Suppressor macrophage treated with lipopolysaccharide for 4 hours (primary cell): ENCODE measurements at places on chromosomes 7 and 10.
A peak's percentile ranks its signal among the peaks of the same experiment; 100 is the strongest.

DNA sequence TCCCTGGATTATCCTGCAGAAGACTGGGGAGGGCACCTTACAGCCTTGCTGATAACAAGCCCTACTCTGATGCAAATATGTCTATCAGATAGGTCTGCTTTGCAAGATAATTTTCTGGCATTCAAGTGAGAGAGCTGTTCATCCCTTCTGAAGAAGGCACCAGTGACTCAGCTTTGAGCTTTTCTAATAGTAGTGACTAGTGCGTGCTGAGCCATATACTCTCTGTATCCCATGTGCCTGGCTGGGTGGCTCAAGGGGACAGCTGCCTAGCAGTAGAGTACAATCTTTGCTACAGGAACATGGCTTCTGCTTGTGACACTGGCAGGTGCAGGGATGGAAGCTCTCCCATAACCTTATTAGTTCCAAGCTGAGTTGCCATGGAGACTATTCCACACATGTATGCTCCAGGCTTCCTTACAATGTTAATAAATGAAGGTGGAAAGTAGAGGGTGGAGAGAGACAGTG lies 35.0 kb upstream of the ABCB4 start:
- no peak for DNase-seq

DNA sequence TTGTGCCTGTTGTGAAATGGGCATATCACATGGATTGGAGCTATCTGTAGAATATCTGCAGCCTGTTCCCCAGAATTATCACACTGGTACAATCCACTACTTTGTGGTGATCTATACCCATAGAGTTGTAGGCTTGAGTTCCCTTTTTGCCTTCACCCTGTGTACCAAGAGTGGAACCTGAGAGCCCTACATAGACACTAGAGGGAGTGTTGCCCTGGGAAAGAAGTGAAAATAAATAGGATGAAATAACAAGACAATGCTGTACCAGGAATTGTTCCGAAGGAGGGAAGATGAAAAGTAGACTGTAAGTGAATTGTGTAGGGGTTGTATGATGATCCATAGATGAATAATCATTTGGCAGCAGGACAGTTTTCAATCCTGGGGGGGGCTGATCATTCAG lies 9.0 kb downstream of the SORCS3 start:
- DNase-seq, result no peak

- DNase-seq, result peak; percentile 76
Measured at GRCh38 chr10:124494046-124494807, 32.6 kb downstream of the LHPP start.

- peak; percentile 96 for DNase-seq
Measured at GRCh38 chr7:12584930-12585329, 14.4 kb downstream of the SCIN start.

DNA sequence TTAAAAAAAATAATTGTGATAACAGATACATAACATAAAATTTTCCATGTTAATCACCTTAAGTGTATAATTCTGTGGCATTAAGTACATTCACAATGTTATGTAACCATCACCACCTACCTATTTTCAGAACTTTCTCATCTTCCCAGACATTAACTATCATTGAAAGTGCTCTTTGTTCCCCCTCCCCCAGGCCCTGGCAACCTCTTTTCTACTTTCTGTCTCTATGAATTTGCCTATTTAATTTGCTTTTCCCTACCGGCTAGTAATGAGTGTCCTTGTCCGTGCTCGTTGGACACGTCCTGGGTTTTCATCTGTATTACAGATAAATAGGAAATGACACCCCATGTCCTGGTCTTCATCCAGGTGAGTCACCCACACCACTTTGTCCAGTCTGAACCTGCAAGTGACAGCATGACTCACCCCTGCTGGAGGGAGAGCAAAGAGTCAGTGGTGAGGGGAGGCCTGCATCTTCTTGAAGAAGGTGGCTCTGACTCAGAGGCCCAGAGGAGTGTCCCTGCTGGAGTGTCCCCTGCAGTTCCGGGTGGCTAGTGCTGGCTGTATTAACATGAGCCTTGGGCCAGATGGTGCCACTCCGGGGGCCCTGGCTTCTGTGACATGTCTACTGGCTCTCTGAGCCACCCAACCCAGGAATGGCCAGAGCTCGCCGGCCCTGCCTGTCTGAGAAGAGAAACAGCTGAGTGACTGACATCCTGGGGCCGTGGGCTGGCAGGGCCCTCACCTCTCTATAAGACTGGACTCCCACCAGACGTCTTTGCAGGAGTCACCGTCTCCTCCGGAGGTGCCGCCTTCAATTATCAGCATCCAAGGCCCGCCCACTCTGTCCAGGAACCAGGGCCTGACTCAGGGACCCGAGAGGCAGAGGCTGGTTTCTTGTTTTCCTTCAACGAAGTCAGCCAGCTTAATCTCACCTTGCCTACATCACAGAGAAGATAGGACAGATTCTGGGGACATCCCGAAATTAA lies 503.2 kb upstream of the MKI67 start:
- no peak for DNase-seq

DNA sequence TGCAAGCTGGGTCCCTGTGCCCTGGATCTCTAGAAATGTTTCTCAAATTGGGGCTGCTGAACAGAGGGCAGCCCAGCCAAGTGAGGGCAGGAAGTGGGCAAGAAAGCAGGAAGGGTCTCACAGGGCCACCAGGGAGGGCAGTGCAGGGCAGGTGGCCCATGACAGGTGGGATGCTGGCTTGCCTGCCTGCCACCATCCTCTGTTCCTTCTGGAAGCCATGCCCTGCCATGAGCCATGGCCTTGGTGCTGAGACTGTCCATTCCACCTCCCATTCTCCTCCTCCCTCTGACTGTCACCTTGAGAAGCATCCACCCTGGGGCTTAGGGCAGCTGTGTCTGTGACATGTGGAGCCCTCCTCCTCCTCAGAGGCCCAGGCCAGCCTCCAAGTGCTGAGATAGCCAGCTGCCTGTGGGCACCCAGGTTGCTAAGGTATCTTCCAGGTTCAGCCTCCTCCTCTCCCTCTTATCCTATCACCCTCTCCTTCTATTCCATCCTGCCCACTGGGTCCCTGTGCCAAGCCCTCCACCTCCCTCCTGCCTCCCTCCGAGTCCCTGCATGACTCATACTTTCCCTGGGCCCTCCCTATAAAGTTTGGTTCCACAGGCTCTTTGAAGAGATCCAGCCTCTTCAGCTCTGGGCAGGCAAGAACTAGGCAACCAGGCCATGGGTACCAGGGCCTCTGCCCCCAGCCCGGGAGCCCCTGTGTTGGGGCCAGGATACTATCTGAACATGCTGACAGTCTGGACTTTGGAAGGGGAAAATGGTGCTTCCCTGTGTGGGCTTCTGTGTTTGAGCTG lies 1.3 kb downstream of the VSIR start:
- peak; percentile 51 for DNase-seq

DNA sequence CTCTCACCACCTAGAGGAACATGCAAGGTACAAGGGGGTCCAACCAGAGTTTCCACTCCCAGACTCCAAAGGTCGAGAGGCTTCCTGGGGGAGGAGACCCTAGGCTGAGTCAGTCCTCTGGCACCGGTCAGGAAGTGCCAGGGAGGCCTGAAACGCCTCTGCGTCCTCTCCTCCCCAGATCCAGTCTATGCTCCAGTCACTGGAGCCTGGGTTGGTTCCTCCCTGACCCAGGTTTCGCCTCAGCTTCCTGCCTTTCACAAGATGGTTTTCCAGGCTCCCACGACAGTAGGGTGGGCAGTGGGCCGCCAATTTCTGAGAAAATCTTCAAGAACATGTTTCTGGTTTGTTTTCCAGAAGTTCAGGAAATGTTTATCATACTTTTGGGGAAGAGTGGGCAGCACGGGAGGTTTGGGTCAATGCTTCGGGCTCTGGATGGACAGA lies 30.0 kb downstream of the DUSP5 start:
- no peak for DNase-seq

GRCh38 chr7:103887853-103888602 lies 101.4 kb downstream of the RELN start:
- DNase-seq, result no peak

GRCh38 chr7:36781011-36781738 lies 56.9 kb upstream of the AOAH start:
- DNase-seq, result no peak

GRCh38 chr10:82811621-82812020 lies 936.6 kb downstream of the NRG3 start:
- peak; percentile 14 for DNase-seq

DNA sequence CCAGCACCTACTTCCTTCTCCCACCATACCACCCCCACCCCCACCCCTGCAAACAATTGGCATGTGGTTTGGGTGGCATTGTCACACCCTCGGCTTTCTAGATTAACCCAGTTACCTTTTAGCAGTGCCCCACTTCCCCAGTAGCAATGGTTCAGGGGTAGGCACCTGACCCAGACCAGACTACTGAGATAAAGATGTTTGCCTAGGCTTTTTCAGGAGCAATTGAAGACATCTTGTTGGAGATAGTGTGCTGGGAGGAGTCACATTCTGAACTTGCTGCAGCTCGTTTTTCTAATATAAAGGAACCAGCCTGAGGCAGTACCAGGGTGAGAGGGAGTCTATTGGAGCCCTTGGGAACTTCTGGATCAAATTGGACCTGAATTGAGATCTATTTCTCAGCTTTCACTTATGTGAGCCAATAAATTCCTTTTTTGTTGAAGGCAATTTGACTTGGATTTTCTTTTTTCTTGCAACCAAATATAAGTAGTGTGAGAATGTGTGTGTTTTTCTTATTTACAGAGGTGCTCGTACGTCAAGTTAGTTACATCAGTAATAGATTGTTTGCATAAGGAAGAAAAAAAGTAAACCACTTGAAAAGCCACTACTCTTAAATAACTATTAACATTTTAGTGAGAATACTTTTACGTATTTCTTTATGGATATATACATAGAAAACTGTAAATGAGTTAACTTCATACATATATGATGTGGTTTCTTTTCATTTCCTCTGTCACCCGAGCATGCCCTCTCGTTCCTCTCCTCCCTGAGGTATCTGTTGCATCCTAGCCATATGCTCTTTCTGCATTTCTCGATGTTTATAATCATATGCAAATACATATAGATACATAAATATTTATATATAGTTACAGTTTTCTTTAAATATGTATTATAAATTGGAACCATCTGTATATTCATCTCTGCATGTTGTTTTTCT lies 38.0 kb downstream of the RAB18 start:
- no peak for DNase-seq

GRCh38 chr7:101900103-101900502 lies 82.7 kb downstream of the CUX1 start:
- no peak for DNase-seq

- peak; percentile 91 for DNase-seq
Measured at GRCh38 chr7:112881-113280, 79.5 kb upstream of the FAM20C start.

- no peak for DNase-seq
Measured at GRCh38 chr10:71312811-71313789, 6.0 kb upstream of the SLC29A3 start.

- no peak for DNase-seq
Measured at GRCh38 chr7:125599387-125599786, 669.8 kb upstream of the POT1 start.

DNA sequence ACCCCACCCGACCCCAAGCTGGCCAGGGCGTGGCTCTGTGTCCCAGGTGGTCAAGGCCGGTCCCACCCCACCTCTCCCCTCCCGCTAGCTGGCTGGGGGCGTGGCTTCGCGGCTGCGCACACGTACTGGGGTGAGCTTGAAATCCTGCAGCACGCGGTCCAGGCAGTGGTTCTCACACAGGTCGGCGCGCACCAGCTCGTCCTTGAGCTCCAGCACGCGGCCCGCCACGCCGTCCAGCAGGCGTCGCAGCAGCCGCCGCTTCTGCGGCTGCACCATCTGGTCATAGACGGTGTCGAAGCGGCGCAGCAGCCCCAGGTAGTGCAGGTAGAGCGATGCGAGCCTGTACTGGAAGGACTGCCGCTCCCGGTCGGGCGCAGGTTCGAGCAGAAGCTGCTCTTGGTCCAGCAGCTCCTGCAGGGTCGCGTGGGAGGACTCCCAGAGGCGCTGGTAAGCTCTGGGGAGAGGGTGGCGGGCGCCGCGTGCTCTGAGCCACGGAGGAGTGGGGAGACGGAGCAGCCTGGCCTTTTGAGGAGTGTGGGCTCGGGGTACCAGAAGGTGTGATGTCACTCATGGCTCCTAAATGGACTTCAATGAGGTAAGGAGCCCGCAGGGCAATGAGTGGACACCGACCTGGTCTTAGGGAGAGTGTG lies 5.8 kb downstream of the H2BK1 start:
- DNase-seq, result no peak

- peak; percentile 36 for DNase-seq
Measured at GRCh38 chr7:151630851-151631569, 111.3 kb upstream of the RHEB start.

DNA sequence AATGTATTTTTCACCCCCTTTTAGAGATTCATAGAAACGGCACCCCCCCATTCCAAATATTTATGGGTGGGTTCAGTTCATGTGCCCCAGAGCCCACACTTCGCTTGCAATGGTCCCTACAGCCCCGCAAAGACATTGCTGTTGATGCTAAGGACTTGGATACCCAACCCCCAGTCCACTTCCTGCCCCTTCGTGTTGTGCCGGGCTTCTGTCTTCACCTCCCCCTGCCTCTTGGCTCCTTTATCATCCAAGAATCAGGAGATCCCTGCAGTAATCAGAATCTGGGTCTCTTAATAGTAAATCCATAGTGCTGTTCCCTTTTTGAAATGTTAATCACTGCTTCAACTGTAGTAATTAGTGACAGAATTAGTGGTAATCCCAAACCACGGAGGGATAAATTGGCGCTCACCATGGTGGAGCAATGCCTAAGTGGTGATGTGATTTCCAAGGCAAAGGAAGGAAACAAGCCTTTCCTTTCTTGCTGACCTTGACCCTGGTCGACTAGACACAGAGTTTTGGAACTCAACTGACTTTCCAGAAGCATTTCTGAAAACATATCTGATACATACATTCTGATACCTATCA lies 67.7 kb downstream of the HK1 start:
- DNase-seq, result no peak

- DNase-seq, result peak; percentile 83
Measured at GRCh38 chr10:110408203-110408871, 89.4 kb upstream of the DUSP5 start.

GRCh38 chr7:154575497-154575896 lies 427.4 kb downstream of the PAXIP1 start:
- no peak for DNase-seq

DNA sequence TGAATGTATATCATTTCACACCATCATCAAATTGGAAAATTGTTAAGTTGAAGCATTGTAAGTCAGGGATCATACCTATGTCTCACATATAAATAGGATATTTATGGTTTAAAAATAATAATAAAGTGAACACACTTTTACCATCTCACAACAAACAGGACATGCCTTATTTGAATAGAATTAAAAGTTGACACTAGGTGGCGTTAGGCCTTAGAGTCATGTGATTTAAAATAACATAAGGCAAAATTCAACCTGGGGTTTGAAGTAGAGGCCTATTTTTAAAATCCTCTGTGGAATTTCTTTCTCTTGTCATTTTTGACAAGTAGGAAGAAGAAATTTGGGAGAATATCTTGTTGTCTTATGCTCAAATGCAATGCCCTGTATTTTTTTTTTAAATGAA lies 184.7 kb upstream of the PCDH15 start:
- DNase-seq, result peak; percentile 31

GRCh38 chr10:45548068-45548467 lies 124.5 kb downstream of the ZFAND4 start:
- DNase-seq, result no peak

GRCh38 chr10:59991117-59991516 lies 84.8 kb upstream of the CCDC6 start:
- DNase-seq, result no peak
